ENCODE measurements at places on chromosomes 3 and 15. TPM values are rescaled to one million over a fixed set of nuclear protein-coding genes. Genes with fewer than 3 reads are reported as not detected.

The CYP19A1 gene
- 0.22 TPM for total RNA-seq

The KBTBD13 gene
- not detected for total RNA-seq

The ECE2 gene
- 0.24 TPM for total RNA-seq

The MGA gene
- total RNA-seq, result 28.2 TPM

The TSPAN3 gene
- 954 TPM for total RNA-seq

The STAB1 gene
- total RNA-seq, result 111 TPM

The IRAK2 gene
- total RNA-seq, result 3.4 TPM

The PLA2G4E gene
- not detected for total RNA-seq

The SAXO2 gene
- 1.5 TPM for total RNA-seq

The NOX5 gene
- 0.12 TPM for total RNA-seq

The PSMA4 gene
- 157 TPM for total RNA-seq

The KLHL6 gene
- total RNA-seq, result 3.6 TPM

The RTP1 gene
- total RNA-seq, result not detected

The ITIH3 gene
- 0.34 TPM for total RNA-seq

The HTD2 gene
- total RNA-seq, result 8.2 TPM

The WDR72 gene
- 0.12 TPM for total RNA-seq

The ALPK3 gene
- total RNA-seq, result 1.1 TPM

The ZNF501 gene
- 1.3 TPM for total RNA-seq

The ITIH1 gene
- not detected for total RNA-seq

The CFAP100 gene
- not detected for total RNA-seq

The GPR149 gene
- not detected for total RNA-seq

The PHC3 gene
- 51.1 TPM for total RNA-seq

The TMEM212 gene
- not detected for total RNA-seq

The SLC12A1 gene
- total RNA-seq, result not detected

The FBXO40 gene
- total RNA-seq, result not detected

The MITF gene
- total RNA-seq, result 9.3 TPM

The C3orf49 gene
- total RNA-seq, result not detected

The TGM5 gene
- not detected for total RNA-seq

The MST1R gene
- total RNA-seq, result 124 TPM

The B3GALNT1 gene
- 0.37 TPM for total RNA-seq

The SLCO2A1 gene
- total RNA-seq, result 50.6 TPM

All from left colon (tissue), 2 donors.